Activated CD8-positive, alpha-beta memory T cell treated with anti-CD3 and anti-CD28 coated beads for 36 hours (primary cell): ENCODE measurements at places on chromosomes 7 and 10. TPM values are rescaled to one million over a fixed set of nuclear protein-coding genes. Genes with fewer than 3 reads are reported as not detected.

EPO gene
- not detected for total RNA-seq

TRIM56 gene
- total RNA-seq: 28.8 TPM

CNPY1 gene
- total RNA-seq: not detected

SRRM3 gene
- not detected for total RNA-seq

MGMT gene
- 21.0 TPM for total RNA-seq

RASSF4 gene
- total RNA-seq: 2.0 TPM

CPXM2 gene
- not detected for total RNA-seq
